ENCODE measurements at places on chromosomes 5 and 9.
A peak's percentile ranks its signal among the peaks of the same experiment; 100 is the strongest.

DNA sequence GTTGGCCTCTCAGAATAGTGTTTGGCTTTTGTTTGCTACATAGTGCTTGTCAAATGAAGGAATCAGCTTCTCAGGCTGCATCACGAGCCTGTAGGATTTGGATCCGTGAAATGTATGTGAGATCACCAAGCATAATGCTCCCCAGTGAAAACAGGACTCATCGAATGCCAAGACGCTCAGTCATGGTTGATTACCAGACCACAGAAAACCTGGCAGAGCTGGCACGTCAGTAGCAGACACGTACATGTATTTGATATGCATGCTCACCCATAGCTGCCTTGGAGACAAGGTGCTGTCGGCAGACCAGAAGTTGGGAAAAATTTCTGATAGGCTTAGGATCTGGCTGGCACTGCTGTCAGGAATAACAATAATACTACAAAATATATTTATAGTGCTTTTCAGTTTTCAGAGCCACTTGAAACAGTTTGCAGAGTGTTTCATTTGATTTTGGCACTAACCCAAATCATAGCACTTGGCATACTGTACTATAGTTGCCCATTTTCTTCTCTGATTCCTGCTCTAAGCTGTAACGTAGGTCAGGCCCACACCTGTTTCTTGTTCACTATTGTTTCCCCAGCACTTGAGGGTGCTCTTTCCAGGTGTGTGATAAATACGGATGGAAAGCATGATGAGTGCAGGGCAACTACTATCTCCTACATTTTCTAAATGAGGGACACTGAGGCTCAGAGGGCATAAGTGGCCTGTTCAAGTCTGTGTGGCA, 226.1 kb downstream of the NR3C1 start:
- DNase-seq = peak; percentile 76

DNA sequence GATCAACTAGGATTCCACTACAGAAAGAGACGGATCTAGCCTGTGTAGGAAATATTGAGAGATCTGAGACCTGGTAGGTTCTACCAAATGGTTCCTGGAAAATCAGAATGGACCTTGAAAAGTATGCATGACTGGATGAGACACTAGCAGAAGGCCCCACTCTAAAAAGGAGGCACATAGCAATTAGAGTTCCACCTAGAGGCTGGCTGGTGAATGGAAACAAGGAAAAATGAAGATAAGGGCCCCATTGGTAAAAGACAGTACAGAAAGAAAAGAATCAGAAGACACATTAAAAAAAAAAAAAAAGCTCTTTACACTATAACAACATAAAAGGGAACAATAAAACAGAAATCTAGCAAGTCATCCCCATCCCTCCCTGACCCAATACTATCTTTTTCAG, 518.5 kb downstream of the NR2F1-AS1 start:
- DNase-seq = peak; percentile 23

DNA sequence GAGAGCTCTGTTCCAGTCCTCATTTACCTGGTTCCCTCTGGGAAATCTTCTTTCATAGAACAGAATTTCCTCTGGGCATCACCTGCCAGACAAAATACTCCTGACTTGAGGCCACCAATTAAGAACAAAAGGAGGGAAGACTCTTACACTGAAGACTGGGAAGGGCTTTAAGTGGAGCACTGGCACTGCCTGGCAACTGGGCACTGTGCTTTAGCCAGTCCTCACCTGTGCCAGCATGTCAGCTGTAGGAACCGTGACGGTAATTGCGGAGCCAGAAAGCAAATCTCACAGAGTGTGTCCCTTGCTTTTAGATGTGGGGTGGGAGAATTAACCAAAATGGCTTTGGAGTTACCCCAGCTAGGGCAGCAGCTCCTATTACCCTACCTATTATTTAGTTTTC, 40.6 kb downstream of the FAM219A start:
- DNase-seq = no peak

GRCh38 chr5:82352146-82352791, 74.1 kb upstream of the RPS23 start:
- DNase-seq = no peak

GRCh38 chr9:80382211-80382891, 810.6 kb downstream of the TLE4 start:
- no peak for DNase-seq

DNA sequence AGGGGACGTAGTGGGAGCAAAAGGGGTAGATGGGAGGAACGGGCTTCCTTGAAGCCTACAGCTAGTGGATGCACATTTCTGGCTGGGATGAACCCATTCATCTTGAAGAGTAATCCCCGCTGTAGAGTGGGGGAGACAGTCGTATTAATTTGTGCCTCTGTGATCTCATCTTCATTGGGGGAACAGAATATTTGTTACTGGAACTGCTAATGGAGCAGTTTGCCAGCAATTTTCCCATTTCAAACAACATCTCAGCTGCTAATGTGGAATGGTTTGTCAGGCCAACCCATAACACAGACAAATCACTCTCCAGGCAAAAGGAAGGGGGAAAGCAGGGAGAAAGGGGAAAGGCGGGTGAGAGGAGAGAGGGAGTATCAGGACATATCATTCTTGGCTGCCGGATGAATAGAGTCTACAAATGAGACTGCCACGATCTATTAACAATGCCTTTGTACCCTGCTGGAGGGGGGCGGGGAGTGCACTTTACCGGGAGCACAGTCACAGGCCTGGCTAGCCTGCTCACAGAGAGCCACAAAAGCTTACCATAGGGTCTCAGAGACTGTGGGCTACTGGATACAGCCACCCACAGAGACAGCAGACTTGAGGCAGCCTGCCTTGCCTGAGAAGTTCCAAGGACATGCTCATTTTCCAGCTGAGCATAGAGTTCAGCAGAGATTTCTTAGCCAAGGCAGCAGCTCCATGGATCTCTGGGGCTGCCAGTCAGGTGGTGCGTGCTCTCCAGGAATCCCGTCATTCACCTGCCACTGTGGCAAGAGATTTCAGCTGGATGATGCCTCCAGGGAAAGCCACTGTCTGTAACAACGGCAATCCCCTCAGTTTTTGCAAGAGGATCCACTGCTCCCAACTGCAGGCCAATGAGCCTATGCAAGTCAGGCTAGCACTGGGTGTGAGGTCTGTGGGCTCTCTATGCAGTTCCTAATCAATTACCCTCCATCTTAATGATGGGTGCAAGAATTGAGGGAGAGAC, 217.7 kb upstream of the PANK3 start:
- no peak for DNase-seq

GRCh38 chr9:109474170-109474569, 23.9 kb downstream of the PTPN3 start:
- no peak for DNase-seq

DNA sequence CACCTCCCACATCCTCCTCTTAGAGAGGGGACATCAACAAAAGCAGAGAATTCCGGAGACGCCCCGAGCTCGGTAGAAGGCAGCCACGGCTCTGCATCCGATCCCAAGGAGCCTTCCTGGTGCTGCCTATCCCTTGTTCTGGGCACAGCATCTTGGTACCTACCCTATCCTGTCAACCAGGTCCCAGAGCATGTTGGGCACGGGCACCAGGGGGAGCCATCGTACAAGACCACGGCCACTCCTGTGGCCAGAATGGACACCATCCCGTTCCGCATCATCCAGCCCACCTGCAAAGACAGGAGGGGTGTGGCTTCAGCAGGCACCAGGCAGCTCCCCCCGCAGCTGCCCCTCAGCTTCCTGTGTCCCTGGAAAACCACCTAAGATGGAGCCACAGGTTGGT, 62.7 kb upstream of the ZNF354A start:
- DNase-seq = peak; percentile 28

DNA sequence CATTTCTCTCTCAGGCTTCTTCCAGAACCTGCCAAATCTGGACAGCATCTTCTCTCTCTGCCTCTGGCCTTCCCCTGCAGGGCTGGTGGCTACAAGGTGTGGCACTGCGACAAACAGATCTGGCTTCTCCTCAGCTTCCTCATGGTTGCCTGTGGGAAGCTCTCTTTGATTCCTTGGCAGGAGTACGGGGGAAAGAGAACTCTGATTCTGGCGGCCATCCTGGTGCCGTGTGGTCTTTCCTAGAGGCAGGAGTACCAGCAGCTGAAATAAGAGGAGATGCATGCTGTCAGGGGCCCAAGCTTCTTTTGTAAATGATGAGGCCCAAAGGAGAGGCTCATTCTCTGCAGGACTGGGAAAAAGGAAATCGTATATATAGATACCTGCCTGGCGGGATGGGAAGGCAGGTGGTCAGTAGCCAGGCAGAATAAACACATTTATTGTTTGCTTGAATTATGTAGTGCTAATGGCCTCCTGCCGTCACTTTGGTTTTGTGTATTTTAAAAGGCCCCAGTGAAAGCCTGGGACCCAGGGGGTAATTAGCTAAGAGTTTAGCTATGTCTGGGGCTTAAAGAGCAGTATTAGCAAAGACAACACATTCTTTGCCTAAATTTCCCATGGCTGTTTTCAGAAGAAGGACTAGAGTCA, at the start of gene CER1:
CER1 (minus strand) TSS at position 343 of the 645 bp plus-strand sequence; CDS start at position 282, 61 bp downstream.
- no peak for DNase-seq

DNA sequence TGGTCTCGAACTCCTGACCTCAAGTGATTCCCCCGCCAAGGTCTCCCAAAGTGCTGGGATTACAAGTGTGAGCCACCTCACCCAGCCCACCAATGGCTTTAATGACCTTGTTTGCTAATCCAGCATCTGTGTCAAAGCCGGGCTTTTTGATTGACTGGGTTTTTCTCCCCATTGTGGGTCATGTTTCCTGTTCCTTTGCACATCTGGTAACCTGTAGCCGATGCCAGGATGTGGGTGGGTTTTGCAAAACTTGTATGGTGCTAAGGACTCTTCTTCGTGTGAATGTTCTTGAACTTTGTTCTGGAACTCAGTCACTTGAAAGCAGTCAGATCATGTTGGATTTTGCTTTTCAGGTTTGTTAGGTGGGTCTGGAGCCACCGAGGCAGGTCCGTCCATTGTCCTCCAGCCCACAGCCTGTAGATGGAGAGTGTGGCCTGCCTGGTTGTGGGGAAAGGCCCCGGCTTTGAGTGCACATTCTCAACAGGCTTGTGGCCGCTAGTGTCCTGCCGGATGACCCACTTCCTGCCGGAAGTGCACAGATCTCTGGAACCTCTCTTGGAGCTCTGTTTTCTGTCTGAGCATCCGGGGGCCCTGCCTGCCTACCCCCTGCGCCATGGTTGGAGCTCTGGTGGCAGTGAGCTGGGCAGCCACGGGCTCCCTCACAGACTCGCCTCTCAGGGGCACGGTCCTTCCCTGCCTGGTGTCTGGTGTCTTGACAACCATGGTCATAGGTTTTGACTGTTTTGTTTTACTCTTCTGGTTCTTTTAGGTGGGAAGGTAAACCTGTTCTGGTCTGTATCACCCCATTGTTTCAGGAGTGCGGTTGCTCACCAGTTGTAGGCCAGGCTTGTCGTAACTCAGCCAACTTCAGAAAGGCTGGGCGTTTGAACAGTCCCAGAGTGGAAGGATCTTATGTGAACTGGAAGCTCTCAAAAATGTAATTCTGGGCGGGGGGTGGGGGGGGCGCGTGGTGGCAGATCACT, 69.6 kb upstream of the CACNA1B start:
- no peak for DNase-seq

DNA sequence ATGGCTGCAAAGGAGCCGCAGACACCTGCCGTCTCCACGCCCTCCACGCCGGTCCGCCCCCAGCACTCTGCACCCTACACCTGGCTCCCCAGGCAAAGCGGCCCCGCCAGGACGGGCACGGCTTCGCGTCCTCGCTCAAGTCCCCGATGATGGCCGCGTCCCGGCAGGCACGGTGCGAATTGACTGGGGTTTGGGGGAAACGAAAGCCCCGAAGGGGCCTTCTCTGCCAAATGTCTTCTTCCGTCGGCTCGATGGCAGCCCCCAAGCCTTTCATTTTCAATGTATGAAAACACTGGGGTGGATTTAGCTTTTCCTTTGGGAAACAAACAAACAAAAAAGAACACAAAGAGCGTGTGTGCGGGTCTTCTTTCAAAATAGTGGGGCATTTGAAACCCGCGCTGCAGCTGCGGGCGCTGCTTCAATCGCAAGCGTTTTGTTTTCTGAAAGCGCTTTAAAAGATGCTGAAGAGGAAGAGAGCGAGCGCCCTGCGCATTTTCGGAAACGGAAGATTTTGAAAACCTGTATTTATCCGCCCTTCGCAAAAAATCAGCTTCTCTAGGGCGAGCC, 160.0 kb downstream of the RMI1 start:
- no peak for DNase-seq

- DNase-seq = peak; percentile 6
Observed at GRCh38 chr5:114305402-114306207, 56.3 kb upstream of the KCNN2 start.

GRCh38 chr9:129513282-129513681, 107.6 kb downstream of the C9orf50 start:
- no peak for DNase-seq

DNA sequence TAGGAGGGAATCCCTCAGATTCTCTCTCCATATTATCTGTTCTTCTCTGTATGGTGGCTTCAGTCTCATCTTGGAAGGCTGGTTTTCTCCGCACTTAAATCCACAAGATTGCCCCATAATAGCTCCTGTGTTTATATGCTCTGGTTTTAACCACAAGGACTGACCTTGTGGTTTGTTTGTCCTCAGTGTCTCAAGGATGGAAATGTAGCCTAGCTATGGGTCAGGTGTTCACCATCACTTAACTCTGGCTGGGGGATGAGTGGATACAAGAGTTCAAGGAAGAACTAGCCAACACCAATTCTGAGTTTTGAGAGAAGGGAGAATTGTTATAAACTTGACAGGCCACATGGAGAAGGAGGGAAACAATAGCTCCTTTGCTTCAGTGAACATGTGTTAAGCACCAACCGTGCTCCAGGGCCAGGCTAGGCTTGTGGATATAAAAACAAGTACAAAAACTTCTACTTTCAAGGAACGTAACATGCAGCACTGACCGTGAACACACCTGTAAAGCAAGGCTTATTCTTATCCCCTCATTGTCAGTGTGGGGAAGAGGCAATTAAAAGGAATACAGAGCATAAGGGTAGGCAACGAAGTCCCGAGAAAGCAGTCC, 75.6 kb upstream of the VLDLR start:
- no peak for DNase-seq

DNA sequence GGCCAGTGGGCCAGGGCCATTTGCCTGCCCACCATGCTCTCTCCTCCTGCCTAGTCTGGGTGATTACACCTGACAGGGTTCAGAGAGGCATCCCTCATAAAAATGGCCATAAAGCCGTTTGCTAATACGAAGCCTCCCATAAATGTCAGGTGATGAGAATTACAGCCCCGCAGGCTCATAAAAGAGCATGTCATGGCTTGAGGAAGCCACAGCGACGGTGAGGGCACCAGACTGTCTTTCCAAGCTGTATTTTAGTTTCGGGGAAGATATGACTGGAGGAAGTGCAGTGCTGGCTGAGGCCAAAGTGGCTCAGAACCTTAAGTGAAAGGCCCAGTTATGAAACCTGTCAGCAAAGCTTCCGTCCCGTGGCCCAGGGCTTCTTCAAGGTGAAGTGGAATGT, 18.5 kb upstream of the TCERG1 start:
- DNase-seq = no peak

DNA sequence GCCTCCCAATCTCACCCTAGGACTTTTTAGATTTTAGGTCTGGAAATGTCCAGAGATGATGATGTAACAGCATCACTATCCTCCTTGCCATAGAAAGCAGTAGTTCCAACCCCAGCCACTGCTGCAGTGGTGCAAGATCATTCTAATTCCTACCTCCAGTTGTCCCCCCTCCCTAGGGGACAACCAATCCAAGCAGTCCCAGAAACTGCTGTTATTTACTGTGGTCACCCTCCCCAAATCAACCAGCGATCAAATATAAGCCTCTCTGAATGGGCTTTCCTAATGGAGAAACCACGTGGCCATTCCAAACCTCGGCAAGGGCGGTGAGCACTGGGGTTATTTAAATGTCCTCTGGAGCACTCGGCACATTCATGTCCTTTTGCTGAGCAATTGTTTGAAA, 159.8 kb downstream of the SLF1 start:
- no peak for DNase-seq
